ENCODE measurements at places on chromosomes 7 and 10. TPM values are rescaled to one million over a fixed set of nuclear protein-coding genes. Genes with fewer than 3 reads are reported as not detected.

- H3K27ac ChIP-seq = no peak overlapping the region
- no peak for DNase-seq
- H3K4me1 ChIP-seq = no peaks in the 10 kb centered on the region
- H3K36me3 ChIP-seq = no peaks in the 10 kb centered on the region
Measured at GRCh38 chr7:130982160-130982638, 248.2 kb upstream of the KLF14 start.

DNA sequence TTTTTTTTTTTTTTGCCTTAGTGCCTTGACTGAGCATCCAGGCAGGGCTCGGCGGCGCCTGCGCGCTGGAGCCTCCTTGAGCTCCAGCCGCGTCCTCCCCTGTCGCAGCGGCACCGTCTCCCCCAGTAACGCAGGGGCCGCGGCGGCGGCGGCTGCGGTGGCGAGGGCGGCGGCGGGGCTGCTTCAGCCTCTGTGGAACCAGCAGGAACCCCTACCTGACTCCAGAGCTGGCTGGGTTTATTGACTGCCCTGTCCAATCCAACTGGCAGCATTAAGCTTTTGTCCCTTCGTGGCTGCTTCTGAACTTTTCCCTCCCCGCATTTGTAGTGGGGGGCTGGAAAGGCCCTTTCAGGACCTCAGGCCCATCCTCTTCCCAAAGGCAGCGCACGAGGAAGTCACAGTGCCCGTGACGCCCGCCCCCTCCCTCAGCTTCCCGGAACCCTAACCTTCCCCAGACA lies at the start of gene GPR85:
Gene GPR85, minus strand, starts transcription at position 397 of the 458 bp plus-strand sequence. CDS start 2,106 bp downstream, outside the sequence.
- H3K4me3 ChIP-seq = peak within 1 kb of the TSS; percentile 54
- no peaks in the 10 kb centered on the region for H3K4me1 ChIP-seq
- H3K36me3 ChIP-seq = no peaks in the 10 kb centered on the region
- peak; percentile 76 for DNase-seq

GRCh38 chr10:85995791-85996190 lies 370.8 kb downstream of the GRID1 start:
- no peaks in the 10 kb centered on the region for H3K36me3 ChIP-seq
- H3K27ac ChIP-seq = no peak overlapping the region
- no peaks in the 10 kb centered on the region for H3K27me3 ChIP-seq
- H3K4me3 ChIP-seq = no peak overlapping the region
- DNase-seq = no peak
- no peaks in the 10 kb centered on the region for H3K4me1 ChIP-seq

GRCh38 chr10:2861632-2862210 lies 205.6 kb upstream of the PFKP start:
- H3K36me3 ChIP-seq = no peaks in the 10 kb centered on the region
- H3K4me3 ChIP-seq = no peak overlapping the region
- no peak for DNase-seq
- no peak overlapping the region for H3K27ac ChIP-seq

DNA sequence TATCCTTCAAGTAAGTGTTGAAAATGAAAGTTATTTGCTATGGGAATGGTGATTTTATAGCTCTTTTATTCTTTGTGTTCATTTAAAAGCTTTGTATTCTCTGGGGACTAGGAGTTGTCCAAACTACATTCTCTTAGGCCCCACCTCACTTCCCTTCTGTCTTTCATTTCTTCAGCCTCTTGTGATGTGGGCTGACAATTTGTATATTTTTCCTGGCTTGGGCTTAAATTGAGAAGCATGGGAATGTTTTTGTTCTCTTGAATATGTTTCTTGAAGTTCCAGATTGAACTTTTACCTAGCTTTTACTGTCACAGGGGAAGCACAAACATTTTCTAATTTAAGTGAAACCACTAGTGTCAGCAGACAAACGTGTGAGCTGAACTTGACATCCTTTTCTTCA lies 27.9 kb downstream of the BBS9 start:
- H3K27me3 ChIP-seq = no peaks in the 10 kb centered on the region
- DNase-seq = no peak
- no peak overlapping the region for H3K4me3 ChIP-seq
- no peaks in the 10 kb centered on the region for H3K4me1 ChIP-seq

DNA sequence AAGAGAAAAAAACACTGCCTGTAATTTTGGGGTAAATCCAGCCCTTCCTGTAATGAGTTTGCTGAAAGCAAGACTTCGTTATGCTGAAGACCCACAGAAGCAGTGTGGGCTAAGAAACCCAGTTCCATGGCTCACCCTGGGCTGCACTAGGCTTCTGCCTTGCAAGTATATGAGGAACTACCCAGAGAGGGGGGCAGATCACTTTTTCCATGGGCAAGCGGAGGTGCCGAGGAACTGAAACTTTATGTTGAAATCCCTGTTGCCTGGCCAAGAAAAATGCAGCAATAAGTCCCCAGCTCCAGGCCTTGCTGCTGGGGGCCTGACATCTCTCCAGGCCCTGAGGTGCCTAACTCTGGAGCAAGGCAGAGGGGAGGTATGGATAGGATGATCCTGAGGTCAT lies 8.5 kb downstream of the RASSF4 start:
- H3K4me1 ChIP-seq = no peaks in the 10 kb centered on the region
- H3K36me3 ChIP-seq = peaks cover 14% of the 10 kb centered on the region
- peak overlapping the region; percentile 8 for H3K4me3 ChIP-seq
- DNase-seq = peak; percentile 83
- H3K27me3 ChIP-seq = no peaks in the 10 kb centered on the region

- H3K27me3 ChIP-seq = no peaks in the 10 kb centered on the region
- no peak for DNase-seq
- H3K27ac ChIP-seq = no peak overlapping the region
- no peak overlapping the region for H3K4me3 ChIP-seq
- H3K36me3 ChIP-seq = no peaks in the 10 kb centered on the region
- no peaks in the 10 kb centered on the region for H3K4me1 ChIP-seq
Measured at GRCh38 chr10:21161647-21162046, 264.5 kb upstream of the NEBL start.

DNA sequence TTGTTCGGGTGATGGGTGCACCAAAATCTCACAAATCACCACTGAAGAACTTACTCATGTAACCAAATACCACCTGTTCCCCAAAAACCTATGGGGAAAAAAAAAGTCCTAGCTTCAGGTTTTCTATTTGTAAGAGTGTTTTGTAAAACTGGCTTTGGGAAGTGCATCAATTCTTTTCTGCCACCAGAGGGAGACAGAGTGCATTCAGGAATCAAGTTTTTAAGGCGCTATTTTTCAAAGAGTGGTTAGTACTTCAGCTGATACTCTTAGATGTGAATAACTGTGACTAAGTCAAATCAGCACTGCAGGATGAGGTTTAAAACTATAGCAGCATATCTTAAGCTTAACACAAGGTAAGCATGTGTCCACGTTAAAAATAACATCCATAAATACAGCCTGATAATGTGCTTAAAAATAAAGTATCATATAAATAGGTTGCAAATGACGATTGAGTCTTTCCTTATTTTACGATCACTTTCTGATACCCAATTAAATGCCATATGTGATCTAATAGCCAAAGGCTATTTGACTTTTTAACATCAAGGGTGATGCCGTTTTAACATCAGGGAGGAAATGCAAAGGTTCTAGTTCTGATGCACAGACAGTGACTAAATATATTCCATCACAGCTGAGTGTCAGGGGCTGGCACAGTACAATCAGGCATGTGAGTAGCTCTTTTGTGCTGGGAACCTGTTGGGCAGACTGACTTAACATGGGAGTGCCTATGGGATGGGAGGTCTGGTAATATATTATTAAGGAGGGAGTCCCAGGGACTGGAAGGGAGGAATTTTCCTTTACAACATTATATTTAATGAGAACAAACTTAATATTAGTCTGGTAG lies 10.6 kb upstream of the LYZL2 start:
- H3K36me3 ChIP-seq = no peaks in the 10 kb centered on the region
- H3K4me3 ChIP-seq = no peak overlapping the region
- no peaks in the 10 kb centered on the region for H3K27me3 ChIP-seq
- DNase-seq = no peak
- H3K4me1 ChIP-seq = peaks cover 10% of the 10 kb centered on the region

- H3K36me3 ChIP-seq = no peaks in the 10 kb centered on the region
- DNase-seq = no peak
- H3K27ac ChIP-seq = peak overlapping the region; percentile 96
- H3K27me3 ChIP-seq = no peaks in the 10 kb centered on the region
- H3K4me3 ChIP-seq = no peak overlapping the region
- peaks cover 8% of the 10 kb centered on the region for H3K4me1 ChIP-seq
Measured at GRCh38 chr10:104119996-104120395, 2.0 kb upstream of the SFR1 start.

GRCh38 chr7:27693794-27694193 lies 31.1 kb upstream of the HIBADH start:
- no peaks in the 10 kb centered on the region for H3K36me3 ChIP-seq
- no peak overlapping the region for H3K27ac ChIP-seq
- H3K27me3 ChIP-seq = no peaks in the 10 kb centered on the region
- no peak overlapping the region for H3K4me3 ChIP-seq

DNA sequence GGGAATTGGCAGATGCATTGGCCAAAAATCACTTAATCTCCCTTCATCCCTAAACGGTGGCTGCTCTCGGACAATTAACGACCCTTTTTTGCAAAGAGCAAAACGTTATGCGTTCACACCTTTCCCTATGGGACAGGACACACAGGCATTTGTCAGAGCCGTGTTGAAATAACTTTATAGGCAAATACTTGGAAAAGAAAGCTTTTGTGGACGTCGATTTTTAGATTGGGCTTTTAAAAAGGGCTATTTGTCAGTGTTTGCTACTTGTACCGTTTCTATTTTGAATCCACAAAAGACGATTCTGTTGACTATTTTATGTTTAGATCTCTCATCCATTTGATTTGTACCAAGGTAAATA lies 245.6 kb downstream of the SLC25A13 start:
- H3K27ac ChIP-seq = no peak overlapping the region
- peaks cover 4% of the 10 kb centered on the region for H3K4me1 ChIP-seq
- DNase-seq = no peak
- peak overlapping the region; percentile 37 for H3K4me3 ChIP-seq
- H3K36me3 ChIP-seq = no peaks in the 10 kb centered on the region
- no peaks in the 10 kb centered on the region for H3K27me3 ChIP-seq

GRCh38 chr10:131215776-131216175 lies 95.7 kb downstream of the TCERG1L start:
- no peaks in the 10 kb centered on the region for H3K4me1 ChIP-seq
- DNase-seq = no peak
- no peak overlapping the region for H3K4me3 ChIP-seq
- no peak overlapping the region for H3K27ac ChIP-seq

- H3K27me3 ChIP-seq = no peaks in the 10 kb centered on the region
- DNase-seq = no peak
- H3K4me3 ChIP-seq = no peak overlapping the region
Measured at GRCh38 chr10:60962946-60963345, 19.0 kb upstream of the RHOBTB1 start.

DNA sequence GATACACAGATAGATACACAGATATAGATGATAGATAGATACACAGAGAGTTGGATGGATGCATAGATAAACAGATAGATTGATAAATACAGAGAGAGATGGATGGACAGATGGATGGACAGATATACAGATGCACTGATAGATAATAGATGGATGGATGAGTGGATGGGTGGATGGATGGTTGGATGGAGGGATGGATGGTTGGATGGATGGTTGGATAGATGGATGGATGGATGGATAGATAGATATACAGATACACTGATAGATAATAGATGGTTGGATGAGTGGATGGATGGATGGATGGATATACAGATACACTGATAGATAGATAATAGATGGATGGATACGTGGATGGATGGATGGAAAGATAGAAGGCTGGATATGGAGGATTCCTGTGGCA lies 290.0 kb upstream of the SHH start:
- no peak overlapping the region for H3K27ac ChIP-seq
- no peaks in the 10 kb centered on the region for H3K36me3 ChIP-seq
- H3K27me3 ChIP-seq = no peaks in the 10 kb centered on the region
- H3K4me1 ChIP-seq = no peaks in the 10 kb centered on the region

- DNase-seq = no peak
- H3K36me3 ChIP-seq = no peaks in the 10 kb centered on the region
- H3K27ac ChIP-seq = peak overlapping the region; percentile 8
- no peaks in the 10 kb centered on the region for H3K4me1 ChIP-seq
- H3K4me3 ChIP-seq = no peak overlapping the region
- no peaks in the 10 kb centered on the region for H3K27me3 ChIP-seq
Measured at GRCh38 chr10:68647672-68648341, 73.2 kb upstream of the CCAR1 start.

DNA sequence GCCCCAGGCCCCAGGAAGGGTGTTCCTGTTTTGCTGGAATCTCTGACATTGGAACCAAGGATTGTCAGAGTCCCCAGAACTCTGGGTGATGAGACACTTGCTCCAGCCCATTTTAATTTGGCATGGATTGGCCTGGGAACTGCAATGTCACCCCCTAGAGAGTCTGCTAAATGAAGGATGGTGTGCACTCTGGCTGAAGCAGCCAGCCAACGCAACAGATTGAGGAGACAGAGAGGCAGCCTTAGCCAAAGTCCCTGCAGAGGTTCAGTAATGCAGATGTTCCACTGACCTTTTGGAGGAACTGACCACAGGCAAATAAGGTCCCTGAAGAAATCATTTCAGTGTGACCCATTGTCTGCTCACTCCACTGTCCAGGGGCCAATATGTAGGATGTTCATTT lies 13.4 kb downstream of the LRRC18 start:
- no peaks in the 10 kb centered on the region for H3K36me3 ChIP-seq
- no peak overlapping the region for H3K4me3 ChIP-seq
- no peaks in the 10 kb centered on the region for H3K27me3 ChIP-seq
- H3K4me1 ChIP-seq = no peaks in the 10 kb centered on the region
- DNase-seq = no peak

GRCh38 chr10:95440756-95441546 lies 120.2 kb downstream of the SORBS1 start:
- H3K27ac ChIP-seq = peak overlapping the region; percentile 96
- DNase-seq = no peak
- no peaks in the 10 kb centered on the region for H3K27me3 ChIP-seq
- H3K4me3 ChIP-seq = no peak overlapping the region

- no peaks in the 10 kb centered on the region for H3K27me3 ChIP-seq
- H3K36me3 ChIP-seq = no peaks in the 10 kb centered on the region
- H3K4me3 ChIP-seq = no peak overlapping the region
- DNase-seq = no peak
- no peaks in the 10 kb centered on the region for H3K4me1 ChIP-seq
Measured at GRCh38 chr7:121192834-121193233, 136.0 kb upstream of the WNT16 start.

DNA sequence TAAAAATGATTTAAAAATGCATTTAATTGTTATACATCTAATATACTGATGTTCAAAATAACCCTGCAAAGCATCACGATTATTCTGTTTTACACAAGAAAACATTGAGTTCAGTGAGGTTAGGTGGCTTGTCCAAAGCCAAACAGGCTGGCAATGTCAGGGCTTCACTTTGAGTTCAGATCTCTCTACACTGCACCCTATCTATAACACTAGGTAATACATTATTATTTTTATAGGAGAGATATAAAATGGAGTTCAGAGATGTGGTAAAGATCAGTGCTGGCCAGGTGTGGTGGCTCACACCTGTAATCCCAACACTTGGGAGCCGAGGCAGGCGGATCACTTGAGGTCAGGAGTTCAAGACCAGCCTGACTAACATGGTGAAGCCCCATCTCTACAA lies 165.9 kb upstream of the MYO3A start:
- H3K36me3 ChIP-seq = no peaks in the 10 kb centered on the region
- H3K27me3 ChIP-seq = no peaks in the 10 kb centered on the region
- H3K27ac ChIP-seq = no peak overlapping the region

LBX1 gene
- polyA plus RNA-seq = not detected

CDC14C gene
- polyA plus RNA-seq = not detected

PSMC2 gene
- polyA plus RNA-seq = 98.8 TPM

TSC22D4 gene
- 46.8 TPM for polyA plus RNA-seq

TFPI2 gene
- polyA plus RNA-seq = 1.8 TPM

ITIH5 gene
- polyA plus RNA-seq = 13.3 TPM

TACC2 gene
- polyA plus RNA-seq = 43.7 TPM

Data from sigmoid colon (tissue), 7 donors.